ENCODE measurements at places on chromosomes 7 and 10. TPM values are rescaled to one million over a fixed set of nuclear protein-coding genes. Genes with fewer than 3 reads are reported as not detected.

DNA sequence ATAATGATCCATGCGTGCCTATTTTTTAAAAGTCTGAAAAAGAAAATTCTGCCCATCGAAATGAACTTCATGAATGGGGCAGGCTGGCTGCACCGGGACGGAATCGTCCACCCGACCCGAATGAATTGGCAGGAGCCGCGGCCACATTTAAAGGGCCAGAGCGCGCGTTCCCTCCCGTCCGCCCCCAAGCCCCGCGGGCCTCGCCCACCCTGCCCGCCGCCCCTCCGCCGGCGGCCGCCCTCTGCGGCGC is 319 bp upstream of the GATA3 start:
- DNase-seq, result no peak

GRCh38 chr7:10821156-10821555 is 152.5 kb upstream of the PHF14 start:
- DNase-seq, result no peak

DNA sequence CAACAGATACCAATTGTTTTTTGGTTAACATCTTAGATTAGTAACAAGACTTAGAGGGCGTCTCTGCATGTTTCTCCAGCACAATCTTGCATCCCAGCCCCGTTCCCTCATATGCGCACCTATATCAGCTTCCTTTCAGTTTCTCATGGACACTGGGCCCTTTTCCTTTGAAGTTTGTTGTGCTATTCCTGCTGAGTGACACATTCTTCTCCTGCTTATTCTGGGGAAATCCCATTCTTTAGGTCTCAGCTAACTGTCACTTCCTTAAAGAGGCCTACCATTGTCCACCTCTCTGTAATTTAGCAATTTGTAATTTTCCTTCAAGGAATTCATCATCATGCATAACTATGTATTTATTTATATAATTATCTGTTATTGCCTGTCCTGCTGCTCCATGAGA is 110.3 kb upstream of the STEAP1B start:
- DNase-seq, result no peak

- DNase-seq, result no peak
These were observed 81.7 kb upstream of the NRP1 start for GRCh38 chr10:33416209-33416608.

DNA sequence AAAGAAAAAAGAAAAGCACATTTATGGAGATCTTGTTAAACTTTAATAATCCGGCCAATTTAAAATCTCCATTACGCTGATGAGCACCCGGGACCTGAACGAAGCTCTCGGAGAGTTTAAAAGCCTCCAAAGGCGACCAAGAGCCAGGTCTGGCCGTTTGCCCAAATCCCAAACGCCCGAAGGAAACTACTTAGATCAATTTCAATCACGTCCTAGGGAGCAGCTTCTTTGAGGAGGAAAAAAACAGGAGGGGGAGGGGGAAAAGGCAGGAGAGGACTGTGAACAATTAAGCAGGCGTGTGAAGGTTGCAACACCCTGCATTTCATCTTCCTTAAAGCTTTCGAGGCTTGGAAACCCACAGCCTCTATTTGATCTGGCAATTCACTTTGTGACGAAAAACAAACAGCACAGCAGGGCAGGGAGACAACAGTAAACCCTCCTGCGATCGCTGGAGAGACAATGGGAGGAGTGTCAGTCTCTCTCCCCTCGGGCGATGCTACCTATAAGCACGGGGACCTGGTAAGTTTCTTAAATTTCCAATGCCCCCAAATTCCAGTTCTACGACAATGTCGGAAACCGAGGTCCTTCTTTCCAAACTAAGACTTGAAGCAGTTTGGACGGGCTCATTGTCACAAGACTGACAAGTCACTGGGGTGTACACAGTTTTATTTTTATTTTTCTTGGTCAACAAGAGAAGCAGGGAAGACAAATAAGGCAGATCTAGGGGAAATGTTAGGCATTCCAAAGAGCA is 1.2 kb downstream of the KLF6 start:
- DNase-seq, result no peak

GRCh38 chr7:29572558-29572957 is 8.9 kb downstream of the PRR15 start:
- no peak for DNase-seq

ODAD2 gene
- total RNA-seq, result 6.6 TPM

SPDYE9 gene
- not detected for total RNA-seq

- no peak for DNase-seq
These were observed 683.8 kb upstream of the ANKRD30A start for GRCh38 chr10:36441557-36441956.

- no peak for DNase-seq
These were observed 99.5 kb downstream of the CAMK1D start for GRCh38 chr10:12448729-12449391.

Data from neural crest cell (in vitro differentiated cells).